ENCODE measurements at places on chromosomes 2 and 18.

GRCh38 chr2:135875491-135876065 lies 665 bp downstream of the MCM6 start:
- DNase-seq: peak; percentile 76

DNA sequence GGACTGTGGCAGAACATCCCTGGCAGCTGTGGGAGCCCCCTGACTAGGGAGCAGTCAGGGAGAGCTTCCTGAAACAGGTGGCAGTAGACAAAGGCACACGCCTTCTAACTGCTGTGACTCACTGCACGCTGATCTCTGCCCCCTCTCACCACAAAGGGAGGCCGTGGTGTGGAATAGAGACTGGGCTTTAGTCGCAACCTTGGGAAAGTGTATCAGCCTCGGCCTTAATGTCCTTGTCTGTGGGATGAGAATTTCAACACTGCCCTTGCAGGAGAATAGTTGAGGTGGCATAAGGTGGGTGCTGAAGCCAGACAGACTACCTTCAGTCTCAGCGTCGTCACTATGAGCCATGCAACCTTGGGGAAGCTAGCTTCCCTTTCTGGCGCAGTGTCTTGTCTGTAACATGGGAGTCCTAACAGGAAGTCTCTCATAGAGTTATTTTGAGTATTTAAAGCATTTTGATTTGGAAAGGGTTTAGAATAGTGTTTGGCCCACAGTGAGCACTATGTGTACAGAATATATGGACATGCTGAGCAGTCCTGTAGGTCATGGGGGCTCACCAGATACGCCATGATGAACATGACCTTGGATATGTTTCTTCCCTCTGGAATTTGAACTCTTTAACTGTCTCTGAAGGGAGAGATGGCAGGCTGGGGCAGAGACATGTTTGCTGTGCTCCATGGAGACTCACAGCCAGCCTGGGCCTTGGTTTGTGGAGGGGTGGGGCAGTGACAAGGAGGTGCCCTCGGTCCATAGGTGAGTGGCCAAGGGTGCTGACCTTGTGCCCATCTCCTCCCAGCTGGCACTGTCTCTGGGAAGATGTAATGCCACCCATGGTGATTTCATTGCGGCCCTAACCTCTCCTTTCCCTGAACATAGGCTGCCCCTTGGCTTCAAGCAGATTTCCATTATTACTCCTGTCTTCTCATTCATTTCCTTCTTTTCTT lies 29.5 kb upstream of the SMAD7 start:
- DNase-seq: no peak

GRCh38 chr18:48884306-48884705 lies 66.5 kb downstream of the SMAD7 start:
- no peak for DNase-seq

DNA sequence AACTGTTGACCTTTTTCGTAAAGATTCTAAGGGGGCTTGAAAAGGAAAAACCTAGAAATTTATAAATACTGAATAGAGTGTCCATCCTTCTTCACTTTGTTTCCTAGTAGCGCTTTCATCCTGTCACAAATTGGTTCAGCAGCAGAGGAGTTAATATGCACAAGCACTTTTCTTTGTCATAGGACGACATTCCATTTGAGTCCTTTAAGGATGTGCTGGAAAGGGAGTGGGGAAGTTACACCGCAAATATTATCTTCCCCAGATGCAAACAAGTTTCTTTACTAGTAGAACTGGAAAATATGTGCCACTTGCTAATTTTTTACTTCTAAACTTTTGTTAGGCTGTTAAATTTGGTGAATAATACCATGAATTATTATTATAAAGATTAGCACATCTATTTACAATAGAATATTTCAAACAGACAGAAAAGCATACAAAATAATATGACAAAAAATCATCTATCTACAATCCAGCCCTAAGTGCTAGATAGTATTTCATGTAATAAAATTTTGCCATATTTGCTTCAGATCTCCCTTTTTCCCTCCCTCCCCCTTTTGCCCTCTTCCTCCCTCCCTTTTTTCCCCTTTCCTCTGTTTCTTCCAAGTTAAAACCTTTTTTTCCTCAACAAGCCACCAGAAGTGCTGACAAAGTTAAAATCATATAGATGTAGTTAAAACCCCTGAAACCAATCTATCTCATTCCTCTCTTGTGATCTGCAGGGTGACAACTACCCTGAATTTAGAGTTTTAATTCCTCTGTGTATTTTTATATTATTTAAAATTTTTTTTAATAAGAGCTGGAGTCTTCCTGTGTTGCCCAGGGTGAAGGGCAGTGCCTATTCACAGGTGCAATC lies 50.5 kb upstream of the MAP4K3 start:
- no peak for DNase-seq

- no peak for DNase-seq
Measured at GRCh38 chr2:73593680-73594079, 48.5 kb downstream of the NAT8 start.

GRCh38 chr2:238174701-238175100 lies 15.9 kb downstream of the ERFE start:
- DNase-seq: no peak

DNA sequence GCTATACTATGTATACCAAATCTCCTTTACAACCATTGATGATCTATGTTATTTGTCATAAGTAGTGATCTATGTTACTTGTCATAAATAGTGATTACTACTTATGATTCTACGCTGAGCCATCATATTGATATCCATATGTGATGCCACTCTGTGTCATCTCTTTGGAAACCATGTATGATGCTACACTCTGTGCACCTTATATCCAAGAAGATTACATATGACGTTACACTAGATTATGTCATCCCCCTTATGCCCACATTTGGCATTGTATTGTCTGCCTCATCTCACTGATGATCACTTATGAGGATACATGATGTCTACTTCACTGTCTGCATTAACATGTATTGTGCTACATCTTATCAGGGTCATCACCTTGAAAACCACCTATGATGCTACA lies 42.9 kb downstream of the DAW1 start:
- DNase-seq: no peak

DNA sequence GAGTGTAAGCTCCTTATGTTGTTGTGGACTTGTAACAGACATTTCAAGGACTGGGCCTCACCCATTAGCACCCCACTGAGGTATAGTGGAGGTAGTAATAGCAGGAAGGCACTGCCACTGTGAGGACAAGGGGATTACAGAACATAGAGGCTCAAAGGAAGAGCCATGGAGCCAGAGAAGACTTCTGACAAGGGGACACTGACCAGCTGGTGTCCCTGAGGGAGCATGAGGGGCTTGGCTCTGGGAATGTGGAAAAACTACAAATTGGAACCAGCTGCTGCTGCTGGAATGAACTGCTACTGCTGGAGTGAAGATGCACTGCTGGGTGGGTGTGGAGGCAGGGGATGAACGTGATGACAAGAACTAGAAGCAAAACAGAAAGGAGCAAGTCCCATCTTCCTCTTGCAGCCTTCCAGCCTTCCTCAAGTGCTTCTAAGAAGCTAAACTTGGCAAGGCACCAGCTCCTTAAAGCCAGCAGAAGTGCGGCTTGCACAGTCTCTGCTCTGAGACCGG lies 167.3 kb upstream of the NOSTRIN start:
- no peak for DNase-seq

- no peak for DNase-seq
Measured at GRCh38 chr18:25239581-25240419, 112.2 kb downstream of the ZNF521 start.

- DNase-seq: no peak
Measured at GRCh38 chr2:67872481-67872880, 190.3 kb downstream of the C1D start.

Data from stimulated activated CD4-positive, alpha-beta T cell treated with anti-CD3 and anti-CD28 coated beads, Interleukin-2, amount 100 ng/mL, for 24 hours (primary cell).